Large intestine (tissue), 12 donors: ENCODE measurements at places on chromosomes 3 and 15. TPM values are rescaled to one million over a fixed set of nuclear protein-coding genes. Genes with fewer than 3 reads are reported as not detected.

GRCh38 chr3:128168836-128169235 is 15.6 kb downstream of the EEFSEC start:
- peaks cover 16% of the 10 kb centered on the region for H3K4me1 ChIP-seq
- H3K4me3 ChIP-seq: no peak overlapping the region
- peak overlapping the region; percentile 48 for H3K27ac ChIP-seq
- DNase-seq: no peak
- no peaks in the 10 kb centered on the region for H3K27me3 ChIP-seq
- H3K36me3 ChIP-seq: no peaks in the 10 kb centered on the region

DNA sequence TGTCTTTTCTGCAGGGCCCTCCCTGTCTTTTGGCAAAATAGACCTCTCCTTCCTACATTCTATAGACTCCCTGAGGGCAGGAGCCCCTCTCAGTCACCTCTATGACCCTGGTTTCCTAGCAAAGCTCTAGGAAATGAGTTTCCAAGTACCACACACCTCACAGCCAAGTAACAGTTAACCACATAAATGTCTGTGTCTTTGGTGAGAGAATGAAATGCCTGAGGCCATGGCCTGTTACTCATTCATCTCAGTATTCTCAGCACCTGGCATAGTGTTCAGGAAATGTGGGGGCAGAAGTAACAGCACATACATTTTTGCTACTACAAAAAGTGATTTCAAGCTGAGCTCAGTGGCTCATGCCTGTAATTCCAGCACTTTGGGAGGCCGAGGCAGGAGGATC is 21.0 kb downstream of the RFT1 start:
- H3K4me1 ChIP-seq: no peaks in the 10 kb centered on the region
- H3K4me3 ChIP-seq: no peak overlapping the region
- H3K27ac ChIP-seq: no peak overlapping the region
- H3K36me3 ChIP-seq: peaks cover 37% of the 10 kb centered on the region
- no peak for DNase-seq

- H3K27ac ChIP-seq: no peak overlapping the region
- no peak for DNase-seq
Observed at GRCh38 chr3:135215516-135215915, 420.5 kb downstream of the EPHB1 start.

GRCh38 chr3:160754371-160754854 is 1.6 kb upstream of the PPM1L start:
- H3K4me1 ChIP-seq: peaks cover 13% of the 10 kb centered on the region
- peak overlapping the region; percentile 77 for H3K4me3 ChIP-seq
- peaks cover 15% of the 10 kb centered on the region for H3K27me3 ChIP-seq
- DNase-seq: no peak
- peak overlapping the region; percentile 72 for H3K27ac ChIP-seq

The GOLGA6L1 gene
- not detected for polyA plus RNA-seq

- H3K4me1 ChIP-seq: no peaks in the 10 kb centered on the region
- no peak overlapping the region for H3K4me3 ChIP-seq
- no peaks in the 10 kb centered on the region for H3K27me3 ChIP-seq
- H3K27ac ChIP-seq: no peak overlapping the region
Observed at GRCh38 chr3:136831461-136831860, 12.5 kb downstream of the SLC35G2 start.

- H3K4me3 ChIP-seq: no peak overlapping the region
- H3K4me1 ChIP-seq: peaks cover 63% of the 10 kb centered on the region
- peak; percentile 41 for DNase-seq
Observed at GRCh38 chr15:74776821-74777768, 4.8 kb upstream of the CSK start.

DNA sequence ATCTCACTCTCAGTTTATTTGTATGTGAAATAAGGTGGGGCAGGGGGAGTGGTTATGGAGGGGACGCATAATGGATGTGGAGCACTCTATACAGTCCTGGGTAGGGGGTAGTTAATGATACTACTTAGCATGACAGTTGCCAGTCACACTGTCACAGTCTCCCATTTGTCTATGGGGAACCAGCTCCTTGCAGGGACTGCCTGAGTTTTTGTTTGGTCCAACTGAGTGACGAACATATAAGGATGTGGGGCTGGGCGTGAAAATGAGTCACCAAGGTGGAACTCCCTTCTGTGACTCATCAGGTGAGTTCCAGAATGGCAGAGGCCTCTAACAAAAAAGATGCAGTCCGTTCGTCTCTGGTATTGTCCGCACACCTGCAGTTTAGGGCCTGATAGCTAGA is 235.3 kb upstream of the ST8SIA2 start:
- H3K36me3 ChIP-seq: no peaks in the 10 kb centered on the region
- no peak overlapping the region for H3K27ac ChIP-seq
- peaks cover 4% of the 10 kb centered on the region for H3K27me3 ChIP-seq
- DNase-seq: no peak

DNA sequence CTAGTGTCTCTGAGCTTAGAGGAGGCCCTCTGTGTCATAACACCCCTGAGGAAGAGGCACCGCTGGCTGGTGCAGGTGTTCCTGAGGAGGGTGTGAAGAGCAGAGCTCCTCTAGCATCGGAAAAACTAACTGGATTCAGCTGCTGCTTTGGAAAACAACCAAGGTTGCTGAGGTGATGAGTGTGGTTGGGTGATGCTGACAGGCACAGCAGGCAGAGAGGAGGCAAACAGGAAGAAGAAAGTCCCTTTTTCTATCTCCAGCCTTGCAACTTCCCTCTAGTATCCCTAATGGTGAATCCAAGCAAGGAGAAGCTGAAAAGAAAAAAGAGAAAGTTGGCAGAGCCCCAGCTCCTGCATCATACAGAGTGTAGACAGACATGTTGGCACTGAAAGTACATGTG is 3.8 kb upstream of the OR4F15 start:
- H3K4me3 ChIP-seq: no peak overlapping the region
- no peaks in the 10 kb centered on the region for H3K36me3 ChIP-seq
- peaks cover 4% of the 10 kb centered on the region for H3K4me1 ChIP-seq
- no peak for DNase-seq

- DNase-seq: peak; percentile 16
- H3K4me1 ChIP-seq: peaks cover 27% of the 10 kb centered on the region
- H3K27me3 ChIP-seq: no peaks in the 10 kb centered on the region
- H3K36me3 ChIP-seq: no peaks in the 10 kb centered on the region
- no peak overlapping the region for H3K4me3 ChIP-seq
Observed at GRCh38 chr3:114902691-114903101, 244.4 kb downstream of the ZBTB20 start.

DNA sequence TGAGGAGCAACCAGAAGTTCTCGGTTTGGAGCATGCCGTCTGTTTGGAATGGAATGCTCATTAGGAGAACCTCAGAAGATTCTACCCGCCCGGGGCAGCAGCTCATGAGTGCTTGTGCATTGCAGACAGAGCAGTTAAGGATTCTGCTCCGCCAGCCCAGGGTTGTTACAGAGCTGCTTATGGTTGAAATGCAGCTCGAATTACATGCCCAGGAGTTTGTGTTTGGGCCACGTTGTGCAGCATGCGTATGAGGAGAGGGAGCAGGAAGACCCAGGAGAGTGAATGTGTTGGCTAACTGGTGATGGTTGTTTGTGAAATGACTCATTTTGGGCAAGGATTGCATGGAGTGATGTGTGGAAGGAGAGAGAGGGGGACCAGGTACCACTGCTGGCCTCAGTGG is 9.0 kb downstream of the FGD5 start:
- H3K4me1 ChIP-seq: peaks cover 1% of the 10 kb centered on the region
- no peak overlapping the region for H3K4me3 ChIP-seq
- no peak overlapping the region for H3K27ac ChIP-seq
- H3K36me3 ChIP-seq: no peaks in the 10 kb centered on the region
- peaks cover 34% of the 10 kb centered on the region for H3K27me3 ChIP-seq

The ITIH1 gene
- 1.6 TPM for polyA plus RNA-seq
